ENCODE measurements at places on chromosomes 13 and 19. TPM values are rescaled to one million over a fixed set of nuclear protein-coding genes. Genes with fewer than 3 reads are reported as not detected.

Gene ONECUT3
- not detected for total RNA-seq

Gene GPR183
- total RNA-seq: 0.18 TPM

Gene NPAS1
- total RNA-seq: under 0.01 TPM

Gene SBK3
- 0.58 TPM for total RNA-seq

Gene MTUS2
- not detected for total RNA-seq

Gene CLASRP
- total RNA-seq: 37.4 TPM

Gene TMEM59L
- 2.0 TPM for total RNA-seq

Gene FGF21
- total RNA-seq: not detected

Gene KCTD4
- not detected for total RNA-seq

Gene NTN5
- total RNA-seq: not detected

Gene KCNJ14
- total RNA-seq: under 0.01 TPM

Gene CGB8
- not detected for total RNA-seq

Gene PRSS57
- not detected for total RNA-seq

Gene GAPDHS
- total RNA-seq: not detected

Gene FCER2
- total RNA-seq: not detected
